ENCODE measurements at places on chromosomes 13 and 19.

- DNase-seq, result no peak
Observed at GRCh38 chr13:21749410-21749809, 78.5 kb downstream of the FGF9 start.

DNA sequence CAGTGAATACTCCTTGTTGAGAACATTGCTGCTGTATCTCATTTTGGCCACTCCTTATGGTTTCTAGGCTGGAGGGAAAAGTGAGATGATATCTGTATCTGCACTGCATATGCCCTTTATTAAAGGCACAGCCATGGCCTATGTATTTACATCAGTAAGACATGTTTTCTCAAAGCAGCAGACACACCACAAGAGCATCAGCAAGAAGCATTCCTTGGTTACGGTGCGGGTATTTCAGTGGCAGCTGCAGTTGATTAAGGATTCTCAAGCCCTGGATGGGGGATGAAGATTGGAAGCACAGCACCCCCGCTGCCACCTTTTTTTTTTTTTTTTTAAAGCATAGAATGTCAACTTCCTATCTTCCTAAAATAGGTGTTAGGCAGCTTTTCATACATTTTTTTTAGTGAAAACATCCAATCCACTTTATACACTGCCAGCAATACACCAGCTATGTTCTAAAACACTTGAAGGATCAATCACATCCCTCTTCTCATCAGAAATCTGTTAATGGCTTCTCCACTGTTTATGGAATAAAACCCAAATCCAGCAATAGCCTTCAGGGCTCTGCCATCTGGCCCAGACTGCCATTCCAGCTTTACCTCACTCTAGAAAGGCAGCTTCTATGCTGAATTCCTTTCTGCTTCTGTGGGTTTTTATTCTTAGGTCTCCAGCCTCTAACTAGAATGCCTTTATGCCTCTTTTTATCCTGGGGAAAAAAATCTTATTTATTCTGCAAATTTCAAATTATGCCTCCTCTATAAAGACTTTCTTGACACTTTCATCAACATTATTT, 331.0 kb downstream of the DNAJC15 start:
- DNase-seq, result peak; percentile 73

DNA sequence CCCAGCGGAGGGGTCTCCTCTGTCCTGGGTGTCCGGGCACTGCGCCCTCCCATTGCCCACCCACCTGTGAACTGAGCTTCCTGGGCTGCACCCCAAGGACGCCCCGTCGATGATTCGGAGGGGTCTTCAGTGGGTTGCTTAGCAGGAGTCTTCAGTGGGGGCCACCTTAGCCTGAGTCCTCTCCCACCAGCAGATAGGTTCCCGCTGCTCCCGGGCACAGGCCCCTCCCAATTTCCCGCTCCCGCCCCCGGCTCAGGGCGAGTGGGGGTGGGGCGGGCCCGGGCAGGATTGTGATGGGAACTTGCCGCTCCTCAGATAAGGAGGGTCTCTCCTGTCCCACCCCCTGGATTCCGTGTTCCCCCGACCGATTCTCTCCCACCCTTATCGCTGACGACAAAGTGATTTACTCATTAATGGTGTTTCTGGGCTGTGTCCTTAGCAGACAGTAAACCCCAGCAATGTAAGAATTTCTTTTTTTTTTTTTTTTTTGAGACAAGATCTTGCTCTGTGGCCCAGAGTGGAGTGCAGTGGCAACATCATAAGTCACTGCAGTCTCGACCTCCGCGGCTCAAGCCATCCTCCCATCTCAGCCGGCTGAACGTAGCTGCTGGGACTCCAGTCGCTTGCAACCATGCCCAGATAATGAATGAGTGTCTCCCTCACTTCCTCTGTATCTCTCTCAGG, 655 bp upstream of the S1PR5 start:
- no peak for DNase-seq

- DNase-seq, result no peak
Observed at GRCh38 chr19:14682084-14682483, 7.4 kb upstream of the ADGRE3 start.
